Thyroid gland (tissue), 4 donors: ENCODE measurements at places on chromosomes 6 and 20. TPM values are rescaled to one million over a fixed set of nuclear protein-coding genes. Genes with fewer than 3 reads are reported as not detected.

DNA sequence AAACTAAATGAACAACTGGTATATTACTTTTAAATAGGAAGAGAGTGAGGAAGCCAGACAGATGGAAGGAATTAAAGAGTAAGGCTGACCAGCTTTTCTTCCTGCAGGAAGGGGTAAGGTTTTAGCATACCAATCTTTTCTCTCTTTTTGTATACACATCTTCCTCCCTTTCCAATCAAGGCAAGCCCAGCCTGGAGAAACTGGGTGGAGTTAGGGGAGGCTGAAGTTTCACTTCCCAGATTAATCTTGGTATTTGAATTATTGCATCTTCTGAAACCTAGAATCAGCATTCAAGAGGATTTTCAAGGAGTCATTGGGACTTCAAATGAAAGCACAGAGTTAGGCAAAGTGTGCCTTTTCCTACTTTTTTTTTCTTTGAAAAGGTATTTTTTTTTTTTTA is 33.1 kb downstream of the TMEM14A start:
- no peak overlapping the region for H3K4me3 ChIP-seq
- H3K4me1 ChIP-seq = no peaks in the 10 kb centered on the region
- no peak overlapping the region for H3K27ac ChIP-seq

GRCh38 chr20:63653041-63653973 is at the start of gene STMN3:
TSS of gene STMN3 (minus strand) at chr20:63653424. CDS start at chr20:63653345, 79 bp downstream.
- DNase-seq = peak; percentile 96
- H3K4me3 ChIP-seq = peak within 1 kb of the TSS; percentile 32
- no peaks in the 10 kb centered on the region for H3K36me3 ChIP-seq
- H3K27ac ChIP-seq = peak within 1 kb of the TSS; percentile 74

DNA sequence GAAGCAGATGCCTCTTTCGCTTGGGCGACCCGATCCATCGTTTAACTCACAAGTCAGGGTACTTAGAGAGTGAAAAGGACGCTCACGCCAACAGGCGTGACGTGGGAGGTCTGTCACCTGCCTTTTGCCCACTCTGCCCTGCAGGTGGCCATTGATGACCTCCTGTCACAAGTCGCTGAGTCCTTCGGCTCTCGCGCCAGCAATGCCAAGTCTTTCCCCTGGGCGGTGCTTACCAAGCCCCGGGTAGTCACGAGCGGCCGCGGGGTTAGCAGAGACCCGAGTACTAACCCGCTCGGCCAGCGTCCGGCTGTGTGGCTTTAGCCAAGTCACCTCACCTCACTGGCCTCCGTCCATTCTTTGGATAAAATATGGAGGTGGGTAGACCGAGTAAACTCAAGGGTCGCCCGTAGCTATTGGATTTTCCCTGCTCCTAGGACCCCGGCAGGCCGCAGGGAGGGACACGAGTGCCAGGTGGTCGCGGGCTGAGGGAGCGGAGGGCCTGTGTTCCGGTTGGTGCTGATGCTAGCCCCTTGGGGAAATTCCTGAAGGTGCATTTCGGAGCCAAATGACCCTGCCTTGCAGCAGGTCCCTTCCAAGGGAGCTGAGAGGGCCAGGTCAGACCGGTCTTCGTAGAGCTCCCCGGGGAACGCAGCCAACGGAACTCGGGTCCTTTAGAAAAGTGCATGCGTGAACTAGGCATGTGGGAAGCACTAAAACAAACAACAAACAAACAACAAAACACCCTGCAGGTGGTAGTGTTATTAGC is 668 bp downstream of the PKIB start:
- no peak overlapping the region for H3K27ac ChIP-seq
- peaks cover 11% of the 10 kb centered on the region for H3K4me1 ChIP-seq
- H3K36me3 ChIP-seq = no peaks in the 10 kb centered on the region
- peak; percentile 82 for DNase-seq
- no peaks in the 10 kb centered on the region for H3K27me3 ChIP-seq

DNA sequence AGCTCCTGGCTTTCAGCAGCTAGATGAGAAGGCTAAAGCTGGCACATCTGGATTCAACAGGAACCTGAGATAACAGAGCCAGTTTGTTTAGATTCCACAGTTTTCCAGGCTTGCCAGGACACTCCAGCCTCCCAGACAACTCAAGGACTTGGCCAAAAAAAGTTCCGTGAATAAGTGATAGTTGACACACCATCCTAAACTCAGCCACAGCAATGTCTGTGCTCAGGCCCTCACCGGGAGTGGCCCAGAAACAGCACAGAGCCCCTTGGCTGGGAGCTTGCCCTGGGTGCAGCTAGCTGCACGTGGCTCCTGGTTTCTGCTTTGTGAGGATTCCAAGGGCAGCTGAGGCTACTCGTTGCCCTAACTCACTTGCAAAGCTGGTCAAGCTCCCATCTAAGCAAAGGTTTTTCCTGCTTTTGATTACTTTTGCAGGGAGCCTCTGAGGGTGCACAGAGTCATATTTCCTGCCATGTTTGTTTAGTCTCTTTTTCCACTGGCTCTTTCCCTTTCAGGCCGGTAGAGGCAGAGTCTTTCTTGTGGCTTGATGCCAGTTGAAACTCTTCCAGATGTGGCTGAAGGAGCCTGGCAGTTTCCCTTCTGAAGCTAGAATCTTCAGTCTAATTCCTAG is 118.3 kb upstream of the ECI2 start:
- no peak overlapping the region for H3K4me3 ChIP-seq
- no peaks in the 10 kb centered on the region for H3K36me3 ChIP-seq
- no peak overlapping the region for H3K27ac ChIP-seq
- H3K27me3 ChIP-seq = no peaks in the 10 kb centered on the region

GRCh38 chr6:37372116-37372515 is 18.3 kb downstream of the RNF8 start:
- peak overlapping the region; percentile 22 for H3K27ac ChIP-seq
- peaks cover 42% of the 10 kb centered on the region for H3K4me1 ChIP-seq
- no peak for DNase-seq
- no peaks in the 10 kb centered on the region for H3K27me3 ChIP-seq
- H3K4me3 ChIP-seq = no peak overlapping the region

- DNase-seq = no peak
- H3K36me3 ChIP-seq = no peaks in the 10 kb centered on the region
- H3K27ac ChIP-seq = no peak overlapping the region
- no peak overlapping the region for H3K4me3 ChIP-seq
- no peaks in the 10 kb centered on the region for H3K4me1 ChIP-seq
- H3K27me3 ChIP-seq = no peaks in the 10 kb centered on the region
Measured at GRCh38 chr20:19486446-19486845, 271.6 kb upstream of the RIN2 start.

GRCh38 chr20:12695937-12696336 is 312.8 kb upstream of the SPTLC3 start:
- no peaks in the 10 kb centered on the region for H3K4me1 ChIP-seq
- no peaks in the 10 kb centered on the region for H3K27me3 ChIP-seq
- H3K4me3 ChIP-seq = no peak overlapping the region

DNA sequence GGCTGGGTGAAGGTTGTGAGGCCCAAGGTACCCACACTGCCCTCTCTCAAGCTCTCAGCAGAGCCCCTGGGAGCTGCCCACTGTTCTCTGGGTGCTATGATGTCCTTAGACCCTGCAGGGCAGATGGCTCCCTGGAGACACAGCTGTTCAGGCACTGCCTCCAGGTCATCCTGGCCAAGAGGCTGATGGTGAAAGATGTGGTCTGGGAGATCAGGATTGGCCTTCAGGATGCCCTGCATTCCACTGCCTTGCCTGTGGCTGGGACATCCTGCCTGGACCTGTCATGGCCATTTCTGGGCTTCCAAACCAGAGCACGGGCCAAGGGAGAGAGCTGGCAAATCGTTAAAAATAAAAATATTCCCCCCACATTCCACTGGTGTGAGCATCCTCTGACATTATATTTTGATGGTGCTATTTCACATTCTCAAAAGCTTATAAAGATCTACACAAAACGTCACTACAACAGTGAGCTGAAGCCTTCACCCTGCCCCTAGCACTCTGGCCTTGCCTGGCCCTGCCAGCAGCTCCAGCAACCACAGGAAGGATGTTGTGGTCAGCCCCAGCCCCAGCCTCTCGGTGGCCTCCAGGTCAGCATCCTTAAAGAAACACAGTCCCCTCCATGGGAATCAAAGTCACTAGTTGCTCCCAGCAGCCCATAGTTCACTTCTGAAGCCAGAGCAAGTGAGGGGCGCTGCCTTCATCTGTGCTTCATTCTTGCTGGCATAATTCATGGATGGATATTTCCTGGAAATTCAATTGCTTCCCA is 13.5 kb upstream of the KCNK16 start:
- H3K27ac ChIP-seq = no peak overlapping the region
- peaks cover 32% of the 10 kb centered on the region for H3K4me1 ChIP-seq
- no peaks in the 10 kb centered on the region for H3K36me3 ChIP-seq
- H3K27me3 ChIP-seq = no peaks in the 10 kb centered on the region
- no peak for DNase-seq

The PTGIS gene
- total RNA-seq = 22.3 TPM

The TNFRSF6B gene
- total RNA-seq = 13.2 TPM

The PCK1 gene
- 3.3 TPM for total RNA-seq

The APCDD1L gene
- total RNA-seq = not detected

The TULP4 gene
- 459 TPM for total RNA-seq

The GNMT gene
- total RNA-seq = 0.98 TPM

The GPSM3 gene
- 4.2 TPM for total RNA-seq
